Kidney glomerular epithelial cell (primary cell): ENCODE measurements at places on chromosomes 3 and 15.

GRCh38 chr15:40258544-40258943 lies 19.7 kb downstream of the PAK6 start:
- no peak for DNase-seq

- no peak for DNase-seq
Measured at GRCh38 chr3:138888560-138888959, 53.8 kb upstream of the PIK3CB start.

DNA sequence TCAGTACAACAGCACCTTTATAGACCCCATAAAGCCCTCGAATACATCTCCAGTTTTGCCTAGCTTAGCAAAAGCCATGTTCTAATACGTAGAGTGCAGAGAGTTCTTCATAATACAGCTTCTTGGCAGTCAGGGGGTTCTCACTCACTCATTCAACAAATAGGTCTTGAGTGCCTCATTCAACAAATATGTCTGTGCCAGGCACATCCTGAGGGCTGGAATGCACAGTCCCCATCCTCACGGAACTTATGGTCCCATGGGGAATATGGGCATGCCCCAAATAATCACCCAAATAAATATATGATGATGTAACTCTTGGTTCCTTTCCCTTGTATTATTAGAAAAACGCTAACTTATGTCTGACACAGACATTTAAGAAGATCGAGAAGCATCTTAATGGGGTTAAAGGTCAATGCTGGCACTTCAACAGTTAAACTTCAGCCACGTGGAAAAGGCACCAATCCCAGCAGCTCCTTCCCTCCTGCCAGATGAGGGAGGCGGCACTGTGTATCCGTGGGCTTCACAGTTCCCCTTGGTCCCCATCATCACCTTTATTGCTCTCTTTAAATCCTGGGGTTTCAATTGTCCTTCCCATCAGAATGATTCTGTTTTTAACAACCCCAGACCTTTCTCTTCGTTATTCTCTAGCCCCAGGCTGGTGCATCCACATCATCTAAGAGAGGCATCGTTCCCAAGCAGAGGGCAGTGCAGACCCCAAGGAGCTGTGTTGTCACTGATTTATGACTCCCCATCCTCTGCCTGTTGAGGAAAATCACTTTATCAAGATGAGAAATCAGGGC lies 18.9 kb upstream of the SEMA5B start:
- DNase-seq = no peak

DNA sequence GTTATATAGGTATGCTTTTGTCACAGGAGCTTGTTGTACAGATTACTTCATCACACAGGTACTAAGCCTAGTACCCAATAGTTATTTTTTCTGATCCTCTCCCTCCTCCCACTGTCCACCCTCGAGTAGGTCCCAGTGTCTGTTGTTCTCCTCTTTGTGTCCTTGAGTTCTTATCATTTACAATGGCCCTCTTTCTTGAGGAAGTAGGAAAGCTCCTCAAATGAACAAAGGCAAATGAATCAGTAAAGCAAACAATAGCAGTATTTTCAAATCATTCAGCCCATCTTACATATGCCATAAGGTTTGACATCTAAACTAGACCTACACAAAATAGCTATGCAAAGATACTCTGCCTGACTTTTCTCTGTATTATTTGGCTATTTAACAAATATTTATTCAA lies 211.5 kb downstream of the CDIN1 start:
- no peak for DNase-seq

DNA sequence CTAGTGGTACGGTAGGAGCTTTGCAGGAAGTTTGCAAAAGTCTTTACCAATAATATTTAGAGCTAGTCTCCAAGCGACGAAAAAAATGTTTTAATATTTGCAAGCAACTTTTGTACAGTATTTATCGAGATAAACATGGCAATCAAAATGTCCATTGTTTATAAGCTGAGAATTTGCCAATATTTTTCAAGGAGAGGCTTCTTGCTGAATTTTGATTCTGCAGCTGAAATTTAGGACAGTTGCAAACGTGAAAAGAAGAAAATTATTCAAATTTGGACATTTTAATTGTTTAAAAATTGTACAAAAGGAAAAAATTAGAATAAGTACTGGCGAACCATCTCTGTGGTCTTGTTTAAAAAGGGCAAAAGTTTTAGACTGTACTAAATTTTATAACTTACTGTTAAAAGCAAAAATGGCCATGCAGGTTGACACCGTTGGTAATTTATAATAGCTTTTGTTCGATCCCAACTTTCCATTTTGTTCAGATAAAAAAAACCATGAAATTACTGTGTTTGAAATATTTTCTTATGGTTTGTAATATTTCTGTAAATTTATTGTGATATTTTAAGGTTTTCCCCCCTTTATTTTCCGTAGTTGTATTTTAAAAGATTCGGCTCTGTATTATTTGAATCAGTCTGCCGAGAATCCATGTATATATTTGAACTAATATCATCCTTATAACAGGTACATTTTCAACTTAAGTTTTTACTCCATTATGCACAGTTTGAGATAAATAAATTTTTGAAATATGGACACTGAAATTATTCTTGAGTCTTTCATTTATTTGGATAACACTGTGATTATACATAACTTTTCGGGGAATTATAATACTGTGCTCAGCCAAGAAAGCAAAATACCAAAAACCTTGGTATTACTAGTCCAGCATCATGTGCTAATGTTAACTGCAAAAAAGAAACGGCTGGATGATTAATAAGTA lies 2.2 kb downstream of the SOX2 start:
- DNase-seq = no peak

GRCh38 chr3:120047686-120048085 lies 46.6 kb downstream of the GSK3B start:
- no peak for DNase-seq

GRCh38 chr3:8954938-8955763 lies 8.1 kb downstream of the RAD18 start:
- DNase-seq = no peak

DNA sequence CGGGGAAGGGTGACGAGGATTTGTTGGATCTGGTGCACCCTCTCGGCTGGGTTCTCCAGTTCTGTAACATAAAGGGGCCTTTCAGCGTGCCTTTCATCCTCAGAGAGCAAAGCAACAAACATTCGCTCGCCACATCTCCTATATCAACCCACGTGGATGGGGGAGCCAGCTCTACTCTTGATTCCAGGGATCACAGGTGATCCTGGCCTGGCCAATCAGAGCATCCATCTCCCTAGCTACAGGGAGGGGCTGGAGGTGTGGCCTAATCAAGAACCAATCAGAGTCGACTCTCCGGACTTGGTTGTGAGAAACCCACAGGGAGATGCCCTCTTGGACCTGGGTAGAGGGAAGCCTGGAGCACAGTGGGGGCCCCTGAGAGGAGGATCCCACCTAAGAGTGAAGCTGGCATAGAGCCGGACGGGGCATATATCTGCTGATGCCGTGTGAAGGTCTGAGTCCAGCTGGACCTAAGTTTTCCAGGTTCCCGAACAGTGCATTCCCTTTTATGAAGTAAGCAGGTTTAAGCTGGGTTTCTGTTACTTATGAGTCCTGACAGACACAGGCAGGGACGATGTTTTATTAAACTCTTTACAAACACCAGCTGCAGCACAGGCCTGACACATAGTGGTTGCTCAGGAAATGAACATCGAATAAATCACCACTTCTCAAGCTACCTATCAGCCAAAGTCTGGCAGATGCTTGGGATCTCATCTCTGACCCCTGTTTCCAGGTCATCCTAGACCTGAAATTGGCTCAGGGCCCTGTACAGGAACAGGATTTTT lies 50.7 kb upstream of the RAD18 start:
- no peak for DNase-seq

GRCh38 chr3:79765911-79766310 lies 1.9 kb downstream of the ROBO1 start:
- DNase-seq = no peak

DNA sequence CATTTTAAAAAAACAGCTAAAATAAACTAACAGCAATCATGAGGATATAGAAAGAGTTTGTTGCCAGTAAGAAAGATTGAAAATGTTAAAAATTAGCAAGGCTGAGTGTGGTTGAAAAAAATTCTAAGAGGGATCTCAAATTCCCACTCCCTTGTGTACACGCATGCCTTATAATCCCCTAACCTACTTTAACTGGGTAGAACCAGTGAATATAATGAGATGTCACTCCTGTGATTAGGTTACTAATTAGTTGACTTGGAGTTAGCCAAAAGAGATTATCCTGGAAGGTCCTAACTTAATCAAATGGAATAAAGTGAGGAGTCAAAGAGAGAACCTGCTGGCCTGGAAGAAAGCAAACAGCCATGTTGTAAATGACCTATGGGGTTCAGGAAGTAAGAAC lies 286.0 kb upstream of the TGFBR2 start:
- no peak for DNase-seq

- peak; percentile 33 for DNase-seq
Measured at GRCh38 chr3:10281951-10282350, 10.8 kb downstream of the GHRL start.

GRCh38 chr3:139514741-139515140 lies 24.8 kb downstream of the RBP1 start:
- DNase-seq = no peak

DNA sequence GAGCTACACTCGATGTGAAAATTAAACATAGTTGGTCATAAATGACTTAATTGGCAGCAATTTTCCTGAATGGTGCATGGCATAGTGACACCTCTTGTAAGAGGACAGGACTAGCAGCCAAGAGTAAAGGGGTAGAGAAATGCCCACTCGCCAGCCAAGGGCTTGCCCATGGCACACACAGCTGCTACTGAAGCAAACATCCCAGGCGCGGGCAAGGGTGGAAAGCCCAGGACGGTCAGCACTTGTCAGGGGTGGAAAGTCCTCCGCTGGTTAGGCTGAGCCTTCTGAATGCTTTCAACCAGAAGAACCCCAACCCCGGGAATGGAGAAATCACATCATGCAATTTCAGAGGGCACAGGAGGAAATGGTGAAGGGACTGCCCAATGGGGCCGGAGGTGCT lies 31.6 kb downstream of the BDH1 start:
- DNase-seq = no peak

DNA sequence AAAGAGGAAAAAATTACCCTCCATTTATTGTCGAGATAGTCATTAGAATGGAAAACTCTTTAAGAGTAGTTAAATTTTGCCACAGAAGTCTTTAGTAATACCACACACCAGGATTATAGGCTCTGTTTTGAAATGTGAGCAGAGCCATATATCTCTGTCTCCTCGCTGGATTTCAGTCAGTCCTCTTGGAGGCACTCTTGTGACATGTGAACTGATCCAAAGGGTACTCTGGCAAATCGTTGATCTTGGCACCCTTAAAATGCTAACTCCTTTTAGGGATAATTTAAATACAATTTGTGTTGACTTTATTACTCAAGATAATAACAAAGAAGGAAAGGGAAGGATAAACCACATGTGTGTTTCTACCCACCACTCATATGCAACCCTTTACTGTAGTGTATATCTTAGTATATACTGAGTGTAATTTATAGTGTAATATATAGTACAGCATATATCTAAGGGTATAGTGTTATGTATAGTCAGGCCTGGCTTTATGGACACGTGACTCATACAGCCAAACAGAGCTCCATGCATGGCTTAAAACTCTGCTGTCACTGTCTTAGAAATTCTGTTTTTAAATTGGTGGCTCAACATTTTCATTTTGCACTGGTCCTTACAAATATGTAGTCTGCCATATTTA lies 12.3 kb upstream of the KPNA4 start:
- DNase-seq = peak; percentile 48

DNA sequence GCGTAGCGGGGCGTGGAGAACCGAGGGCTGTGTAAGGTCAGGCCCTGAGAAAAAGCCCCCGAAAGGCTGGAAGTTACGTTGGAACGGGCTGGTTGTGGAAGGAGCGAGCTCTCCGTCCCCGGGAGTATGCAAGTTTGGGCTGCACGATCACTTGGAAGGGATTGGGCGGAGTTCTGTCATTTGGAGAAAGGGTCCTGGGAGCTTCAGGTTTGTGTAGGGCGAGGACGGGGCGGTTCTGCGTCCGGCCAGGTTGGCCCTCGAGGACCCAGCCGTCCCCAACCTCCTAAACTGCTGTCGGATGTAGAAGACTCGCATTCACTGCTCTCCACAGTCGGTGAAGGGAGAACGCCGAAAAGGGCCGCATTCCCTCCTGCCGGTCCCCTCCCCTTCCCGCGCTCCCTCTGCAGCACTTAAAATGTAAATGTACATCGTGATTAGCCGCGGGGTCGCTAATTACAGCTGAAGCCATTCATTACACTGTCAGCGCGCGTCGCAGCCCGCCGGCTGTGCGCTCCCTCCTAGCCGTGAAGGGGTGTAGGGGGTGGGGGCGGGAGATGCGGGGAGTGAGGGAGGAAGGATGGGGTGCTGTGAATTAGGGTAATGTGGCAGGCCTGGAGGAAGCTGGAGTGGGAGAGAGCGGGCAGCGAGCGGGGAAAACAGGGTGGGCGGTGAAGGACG lies 2.5 kb upstream of the RPP25 start:
- DNase-seq = no peak

DNA sequence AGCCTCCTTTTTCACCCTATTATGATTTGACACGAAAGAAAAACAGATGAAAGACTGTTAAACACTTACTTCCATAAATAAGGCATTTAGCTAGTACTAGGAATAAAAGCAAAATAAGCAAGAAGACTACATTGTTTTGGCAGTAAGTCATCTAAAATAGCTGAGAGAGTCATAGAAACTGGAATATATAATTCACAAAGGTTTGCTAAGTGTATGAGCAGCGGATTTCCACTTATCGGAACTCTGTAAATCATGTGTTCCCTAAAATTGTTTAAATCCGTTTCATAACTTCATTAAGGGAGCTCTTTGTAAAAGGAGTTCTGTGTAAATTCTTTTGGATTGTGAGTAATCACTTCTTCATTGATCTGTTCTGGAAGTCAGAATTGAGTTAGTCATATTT lies 202.5 kb upstream of the CBLB start:
- DNase-seq = no peak

DNA sequence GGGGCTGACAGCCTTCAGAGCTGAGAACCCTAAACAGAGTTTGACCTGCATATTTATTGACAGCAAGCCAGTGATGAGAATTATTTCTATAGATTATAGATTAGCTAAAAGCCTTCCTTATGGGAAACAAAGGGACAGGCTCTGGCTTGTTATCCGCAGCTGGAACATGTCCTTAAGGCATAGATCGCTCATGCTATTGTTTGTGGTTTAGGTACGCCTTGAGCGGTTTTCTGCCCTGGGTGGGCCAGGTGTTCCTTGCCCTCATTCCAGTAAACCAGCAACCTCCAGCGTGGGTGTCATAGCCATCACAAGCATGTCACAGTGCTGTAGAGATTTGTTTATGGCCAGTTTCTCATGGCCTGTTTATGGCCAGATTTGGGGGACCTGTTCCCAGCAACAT lies 10.2 kb upstream of the FAH start:
- no peak for DNase-seq

DNA sequence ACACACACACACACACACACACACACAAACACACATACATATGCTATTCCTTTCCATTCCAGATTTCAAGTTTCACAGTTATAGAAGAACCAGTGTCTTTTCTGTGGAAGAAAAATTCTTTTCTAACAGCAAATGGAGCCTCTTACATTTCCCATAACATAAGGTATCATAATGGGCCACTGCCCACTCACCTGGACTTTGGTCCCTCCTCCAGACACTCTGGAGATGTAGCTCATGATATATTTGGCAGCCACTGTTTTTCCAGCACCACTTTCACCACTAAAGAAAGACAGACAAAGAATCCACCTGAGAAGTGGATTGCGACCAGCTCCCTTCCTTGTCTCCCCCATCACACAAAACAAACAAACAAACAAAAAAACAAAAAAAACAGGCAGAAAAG lies 29.8 kb downstream of the LDHAL6B start:
- DNase-seq = no peak
